ENCODE measurements at places on chromosomes 5 and 9.

GRCh38 chr9:137031904-137032640 lies at the start of gene FUT7:
Gene FUT7 (minus strand): TSS chr9:137032088. CDS start chr9:137031991, 97 bp downstream.
- DNase-seq: no peak

DNA sequence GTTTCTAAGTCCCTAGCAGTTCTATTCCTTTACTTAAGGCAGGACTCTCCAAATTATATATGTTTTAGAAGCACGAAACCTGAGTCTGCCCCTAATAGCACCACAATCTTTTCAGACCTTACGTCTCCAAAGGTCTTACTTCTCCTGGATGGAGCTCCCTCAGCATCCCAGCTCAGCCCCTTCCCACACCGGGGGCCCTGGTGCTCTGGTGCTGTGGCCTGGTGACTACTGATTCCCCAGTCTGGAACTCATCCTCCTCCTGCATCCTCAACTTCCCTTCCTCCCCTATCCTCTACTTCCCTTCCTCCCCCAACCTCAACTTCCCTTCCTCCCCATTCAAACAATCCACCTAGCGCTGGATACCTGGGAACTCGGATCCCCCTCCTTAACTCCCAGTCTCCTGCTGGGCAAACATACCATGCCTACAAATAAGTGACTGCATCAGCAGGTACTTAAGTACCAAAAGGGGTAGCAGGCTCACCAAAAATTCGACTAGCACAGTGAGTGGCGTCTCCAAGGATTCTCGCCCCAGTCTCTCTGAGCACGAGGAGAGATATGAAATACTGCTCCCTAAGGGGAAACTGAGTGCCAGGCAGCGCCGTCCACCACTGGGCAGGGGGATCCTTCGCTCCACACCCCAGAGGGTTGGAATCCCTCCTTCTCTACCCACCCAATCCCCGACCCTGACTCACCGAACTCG lies 831 bp downstream of the IGFBPL1 start:
- DNase-seq: no peak

DNA sequence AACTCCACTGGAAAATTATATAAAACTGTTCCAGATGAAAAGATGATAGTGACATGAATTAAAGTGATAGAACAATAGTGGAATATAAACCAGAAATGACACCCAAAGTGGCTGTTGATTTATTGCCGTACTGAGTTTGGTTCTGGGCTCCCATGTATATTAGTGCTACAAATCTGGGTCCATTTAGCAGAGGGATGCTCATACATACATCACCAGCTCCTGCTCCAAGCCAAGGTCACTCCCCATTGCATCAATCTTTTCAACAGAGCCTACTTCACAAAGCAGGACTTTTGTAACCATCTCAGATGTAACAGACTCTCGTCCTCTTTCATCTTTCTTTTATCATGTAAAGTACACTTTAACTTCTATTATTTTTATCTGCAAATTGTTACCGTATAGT lies 208.6 kb downstream of the GAPVD1 start:
- DNase-seq: no peak

DNA sequence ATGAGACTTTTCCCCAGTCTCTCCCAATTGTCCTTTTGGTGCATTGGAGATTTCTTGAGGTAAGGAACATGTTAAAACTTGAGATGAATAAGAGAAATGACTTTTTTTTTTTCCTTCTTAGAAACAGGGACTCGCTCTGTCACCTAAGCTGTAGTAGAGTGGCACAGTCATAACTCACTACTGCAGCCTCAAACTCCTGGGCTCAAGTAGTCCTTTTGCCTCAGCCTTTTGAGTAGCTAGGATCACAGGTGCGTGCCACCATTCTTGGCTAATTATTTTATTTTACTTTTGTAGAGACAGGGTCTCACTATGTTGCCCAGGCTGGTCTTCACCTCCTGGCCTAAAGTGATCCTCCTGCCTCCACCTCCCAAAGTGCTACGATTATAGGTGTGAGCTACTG lies 25.9 kb downstream of the CDC42SE2 start:
- DNase-seq: no peak

- no peak for DNase-seq
Observed at GRCh38 chr5:74848553-74849025, 17.6 kb downstream of the FAM169A start.

GRCh38 chr5:15835514-15835913 lies 335.5 kb downstream of the FBXL7 start:
- DNase-seq: no peak

DNA sequence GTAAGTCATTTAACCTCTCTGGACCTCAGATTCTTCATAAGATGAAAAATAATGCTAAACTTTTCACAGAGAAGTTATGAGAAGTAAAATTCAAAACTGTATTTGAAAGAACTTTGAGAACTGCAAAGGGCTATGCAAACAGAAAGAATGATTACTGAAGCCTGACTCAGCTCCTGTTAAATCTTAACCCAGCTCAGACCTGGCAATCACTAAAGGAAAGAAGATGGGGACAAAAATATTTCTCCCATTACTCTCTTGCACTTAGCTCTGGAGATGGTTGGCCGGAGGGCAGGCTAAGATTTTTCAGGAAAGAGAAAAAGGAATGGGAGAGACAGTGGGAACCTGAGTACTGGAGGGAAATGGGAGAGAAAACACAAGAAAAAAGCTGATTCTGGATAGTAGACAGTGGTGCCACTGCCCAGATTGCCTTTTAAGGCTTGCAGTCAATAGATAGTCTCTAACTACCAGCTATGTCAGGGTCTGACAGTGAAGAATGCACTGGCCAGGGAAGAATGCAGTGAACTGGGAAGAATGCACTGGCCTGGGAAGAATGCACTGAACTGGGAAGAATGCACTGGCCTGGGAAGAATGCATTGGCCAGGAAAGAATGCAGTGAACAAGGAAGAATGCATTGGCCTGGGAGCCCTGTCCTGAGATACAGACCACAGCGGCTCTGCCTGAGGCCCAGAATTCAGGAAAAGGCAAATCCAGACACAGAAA lies 25.2 kb upstream of the CEMIP2 start:
- DNase-seq: no peak

GRCh38 chr5:172450861-172451695 lies 3.2 kb downstream of the SH3PXD2B start:
- no peak for DNase-seq

- DNase-seq: no peak
Observed at GRCh38 chr5:9192266-9192665, 353.6 kb downstream of the SEMA5A start.

GRCh38 chr9:87383344-87384150 lies 114.1 kb upstream of the DAPK1 start:
- no peak for DNase-seq

DNA sequence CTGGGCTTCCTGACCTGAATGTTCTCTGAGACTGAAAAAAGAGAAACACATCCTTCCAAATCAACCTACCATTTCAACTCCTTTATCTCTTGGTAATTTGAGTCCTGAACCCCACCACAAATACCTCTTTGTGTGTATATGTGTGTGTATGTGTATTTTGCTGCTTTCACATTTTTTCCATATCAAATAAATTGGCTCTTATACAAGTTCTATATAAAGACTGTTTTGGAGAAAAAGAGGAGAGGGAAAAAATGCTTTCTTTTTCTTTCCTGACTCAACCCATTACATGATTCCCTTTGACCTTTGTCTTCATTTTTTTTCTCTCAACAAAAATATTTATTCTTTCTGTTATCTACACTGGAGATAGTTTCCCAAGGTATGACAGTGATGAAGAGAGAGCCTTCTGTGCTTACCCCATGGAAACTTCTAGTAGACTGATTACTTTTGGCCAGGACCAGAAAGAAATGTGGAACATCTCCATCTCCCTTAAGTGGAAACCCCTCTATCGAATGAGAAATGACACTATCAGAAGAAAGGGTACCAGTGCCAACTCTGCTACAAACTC lies 85.3 kb downstream of the PAPPA start:
- DNase-seq: no peak

DNA sequence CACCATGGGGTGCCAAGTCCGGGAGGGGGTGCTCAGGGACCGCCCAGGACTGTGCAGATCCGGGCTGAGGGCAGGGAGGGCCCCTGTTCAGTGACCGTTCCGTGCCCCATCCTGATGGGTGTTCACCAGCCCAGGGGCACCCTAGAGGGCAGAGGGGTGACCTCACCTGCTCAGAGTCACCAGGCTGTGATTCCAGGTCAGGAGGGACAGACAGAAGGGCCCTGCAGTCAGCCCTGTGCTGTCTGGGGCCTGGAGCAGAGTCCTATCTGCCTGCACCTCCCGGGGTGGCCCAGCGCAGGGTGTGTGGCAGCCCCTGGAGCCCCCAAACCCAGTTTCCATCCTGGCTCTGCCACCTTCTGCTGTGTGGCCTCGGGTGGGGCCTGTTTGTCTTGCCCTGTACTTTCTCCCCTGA lies 241.9 kb downstream of the PBX3 start:
- no peak for DNase-seq

- no peak for DNase-seq
Observed at GRCh38 chr5:36635721-36636390, 29.4 kb downstream of the SLC1A3 start.

- no peak for DNase-seq
Observed at GRCh38 chr9:134011401-134011800, 13.9 kb upstream of the BRD3OS start.

DNA sequence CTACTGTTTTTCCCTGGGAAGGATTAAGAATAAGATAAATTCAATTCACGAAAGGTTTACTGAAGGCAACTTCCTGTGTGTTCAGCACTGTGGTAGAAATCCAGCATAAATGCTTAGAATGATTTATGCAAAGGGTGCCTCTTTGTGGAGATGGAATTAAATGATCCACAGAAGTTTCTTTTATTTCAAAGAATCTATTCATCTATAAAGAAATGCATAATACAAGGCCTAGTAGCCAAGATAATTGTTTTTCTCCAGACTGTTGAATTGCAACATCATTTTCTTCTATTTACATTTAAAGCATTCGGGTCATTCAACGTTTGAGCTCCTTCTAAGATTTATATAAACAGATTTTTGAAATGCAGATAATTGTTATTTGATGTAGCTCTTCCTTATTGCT lies 138.8 kb upstream of the NFIL3 start:
- DNase-seq: no peak

DNA sequence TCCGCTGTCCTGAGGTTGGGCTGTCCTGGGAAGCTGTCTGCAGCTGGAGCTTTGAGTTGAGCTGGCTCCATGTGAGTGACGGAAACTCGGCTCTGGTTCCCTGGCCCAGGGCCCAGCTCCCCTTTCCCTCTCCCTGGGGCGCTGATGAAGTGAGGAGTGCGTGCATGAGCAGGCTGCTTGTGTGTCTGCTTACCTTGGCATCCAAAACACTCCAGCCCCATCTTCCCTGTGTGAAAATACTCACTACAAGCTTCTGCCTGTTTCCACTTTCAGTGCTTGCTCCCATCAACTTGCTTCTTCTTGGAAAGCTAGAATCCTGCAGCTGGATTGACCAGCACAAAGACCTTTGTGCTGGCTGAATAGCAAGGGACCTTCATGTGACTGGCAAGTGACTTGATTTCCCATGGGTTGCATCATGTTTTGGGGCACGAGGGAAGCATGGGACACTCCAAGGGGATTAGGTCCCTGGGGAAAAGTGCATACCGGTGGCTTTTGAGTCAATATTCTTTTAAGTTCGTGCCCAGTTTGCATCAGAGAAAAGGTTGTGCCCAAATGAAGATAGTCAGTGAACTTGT lies 198.1 kb downstream of the GADD45G start:
- DNase-seq: no peak

GRCh38 chr5:79800979-79801827 lies 111.6 kb downstream of the CMYA5 start:
- DNase-seq: no peak

- DNase-seq: no peak
Observed at GRCh38 chr5:96177303-96177869, 215.7 kb upstream of the ELL2 start.

DNA sequence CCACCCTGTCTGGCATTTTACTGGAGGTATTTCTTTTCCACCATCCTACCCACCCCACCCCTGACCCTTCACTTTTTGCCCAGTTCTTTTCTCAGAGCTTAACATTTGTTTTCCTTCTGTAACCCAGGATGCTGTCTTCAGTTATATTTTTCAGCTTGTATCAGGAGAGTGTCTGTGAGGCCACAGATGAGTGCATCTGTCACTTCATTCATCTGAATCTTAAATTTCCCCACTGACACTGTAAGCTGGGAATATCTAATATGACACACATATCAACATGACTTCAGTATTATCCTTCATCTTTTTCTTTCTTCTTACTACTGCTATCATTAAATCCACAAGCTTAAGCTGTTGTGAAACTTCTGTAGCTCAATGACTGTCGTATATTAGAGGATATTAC lies 4.9 kb downstream of the MARCHF3 start:
- DNase-seq: no peak

DNA sequence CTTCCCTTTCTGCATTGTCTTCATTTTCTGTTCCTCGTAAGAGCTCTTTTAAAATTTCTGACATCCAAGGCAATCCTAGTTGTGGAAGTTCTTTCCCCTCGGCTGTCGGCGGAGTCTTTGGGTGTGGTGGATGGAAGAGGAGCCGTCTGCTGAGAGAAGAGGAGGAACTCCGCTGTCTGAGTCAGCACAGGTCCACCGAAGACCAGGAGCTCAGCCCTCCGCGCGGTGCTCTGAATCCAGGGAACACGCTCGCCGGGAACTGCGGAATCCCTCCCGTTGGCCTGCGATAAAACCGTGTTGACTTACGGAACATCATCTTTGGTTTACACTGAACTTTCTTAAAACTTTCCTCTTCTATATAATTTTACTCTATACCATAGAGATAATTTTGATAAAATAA lies 100.7 kb upstream of the IRX4 start:
- no peak for DNase-seq

DNA sequence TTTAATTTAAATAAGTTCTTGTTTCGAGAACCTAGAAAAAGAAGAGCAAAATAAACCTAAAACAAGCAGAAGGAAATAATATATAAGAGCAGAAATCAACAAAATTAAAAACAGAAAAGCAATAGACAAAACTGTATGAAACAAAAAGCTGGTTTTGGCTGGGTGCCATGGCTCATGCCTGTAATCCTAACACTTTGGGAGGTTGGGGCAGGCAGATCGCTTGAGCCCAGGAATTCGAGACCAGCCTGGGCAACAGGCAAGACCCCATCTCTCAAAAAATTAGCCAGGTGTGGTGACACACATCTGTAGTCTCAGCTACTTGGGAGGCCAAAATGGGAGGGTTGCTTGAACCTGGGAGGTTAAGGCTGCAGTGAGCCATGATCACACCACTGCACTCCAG lies 59.2 kb upstream of the OTP start:
- DNase-seq: no peak

DNA sequence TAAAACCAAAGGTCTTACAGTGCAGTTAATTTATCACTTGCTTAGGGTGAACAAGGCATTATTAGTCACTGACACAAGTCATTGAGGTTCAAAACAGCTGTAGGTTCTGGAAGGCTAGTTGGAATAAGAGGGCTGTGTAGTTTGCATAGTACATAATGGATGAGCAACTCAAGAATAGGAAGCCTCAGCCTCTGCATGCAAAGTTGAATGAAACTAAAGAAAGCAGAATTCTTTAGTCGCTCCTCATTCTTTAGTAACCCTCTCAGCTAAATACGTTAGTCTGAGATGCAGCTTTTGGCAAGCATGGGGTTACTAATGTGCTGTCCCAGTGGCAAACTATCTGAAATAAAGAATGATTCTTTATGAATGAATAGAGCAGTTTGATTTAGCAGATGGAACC lies 74.2 kb downstream of the ADGRV1 start:
- DNase-seq: no peak

- peak; percentile 89 for DNase-seq
Observed at GRCh38 chr9:129174102-129174723, 3.8 kb downstream of the IER5L start.

- DNase-seq: no peak
Observed at GRCh38 chr5:107916731-107917725, 246.3 kb upstream of the EFNA5 start.

Measured in NCI-H774 (cell line).